GM12864 (cell line): ENCODE measurements at places on chromosomes 1 and 21.

DNA sequence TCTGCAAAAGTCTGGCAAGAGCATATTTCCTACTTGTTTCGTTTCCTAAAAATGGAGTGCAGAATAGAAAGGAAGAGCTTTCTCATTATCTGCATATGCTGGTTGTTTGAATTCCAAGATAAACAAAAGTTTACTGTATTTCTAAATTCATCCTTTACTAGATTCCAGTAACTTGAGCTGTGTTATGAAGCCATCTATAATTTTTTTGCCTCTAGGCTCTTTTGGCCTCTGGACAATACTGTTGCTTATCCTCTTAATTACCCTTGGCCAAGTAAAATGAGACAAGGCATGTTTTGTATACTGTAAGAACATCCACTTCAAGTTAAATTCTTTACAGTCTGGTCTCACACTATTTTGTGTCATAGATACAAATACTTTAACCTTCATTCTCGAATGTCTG is 45.6 kb upstream of the HFM1 start:
- DNase-seq, result no peak

DNA sequence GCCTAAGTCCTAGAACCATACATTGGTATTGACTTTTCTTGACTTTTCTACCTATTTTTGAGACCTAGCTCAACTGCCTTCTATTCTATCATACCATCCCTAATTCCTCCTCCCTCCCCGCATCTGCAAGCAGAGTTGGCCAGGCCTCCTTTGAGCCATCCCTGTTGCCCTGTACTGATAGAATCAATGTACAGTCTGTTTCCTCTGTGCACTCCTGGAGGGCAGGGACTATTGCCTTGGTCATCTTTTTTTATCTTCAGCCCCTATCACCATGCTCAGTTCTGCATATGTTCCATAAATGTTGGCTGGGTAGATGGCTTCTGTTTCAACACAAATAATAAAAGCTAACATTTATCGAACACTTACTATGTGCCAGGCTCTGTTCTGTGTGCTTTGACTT is 4.0 kb upstream of the RGS16 start:
- no peak for DNase-seq

DNA sequence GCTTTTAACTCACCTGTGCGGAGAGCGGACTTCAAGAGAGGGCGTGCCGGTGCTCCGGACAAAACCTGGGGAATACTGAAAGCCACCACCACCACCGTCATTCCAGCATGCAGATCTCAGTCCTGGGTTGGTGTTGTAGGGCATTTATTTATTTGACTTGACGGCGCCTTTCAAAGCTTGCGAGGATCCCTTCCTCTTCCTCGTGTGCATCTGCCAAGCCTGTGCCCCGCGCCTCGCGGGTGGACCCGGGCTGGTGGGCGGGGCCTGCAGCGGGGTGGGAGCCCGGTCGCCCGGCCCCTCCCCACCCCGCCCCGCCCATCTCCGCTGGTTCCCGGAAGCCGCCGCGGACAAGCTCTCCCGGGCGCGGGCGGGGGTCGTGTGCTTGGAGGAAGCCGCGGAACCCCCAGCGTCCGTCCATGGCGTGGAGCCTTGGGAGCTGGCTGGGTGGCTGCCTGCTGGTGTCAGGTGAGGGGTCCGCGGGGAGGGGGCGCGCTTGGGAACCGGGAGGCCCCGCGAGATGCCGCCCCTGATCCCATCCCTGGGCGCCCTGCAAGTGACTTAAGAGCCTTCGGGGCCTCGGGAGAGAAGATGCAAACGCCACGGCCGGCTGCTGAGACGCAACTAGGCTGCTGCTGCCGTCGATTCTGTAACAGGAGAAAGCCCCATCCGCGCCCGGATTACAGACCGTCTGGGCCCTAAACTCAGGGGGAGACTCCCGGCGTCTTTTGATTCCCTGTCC is at the start of gene IL10RB:
Gene IL10RB, plus strand, starts transcription at position 318 of the 739 bp plus-strand sequence. Its CDS starts 99 bp downstream, at position 417.
- DNase-seq, result no peak

DNA sequence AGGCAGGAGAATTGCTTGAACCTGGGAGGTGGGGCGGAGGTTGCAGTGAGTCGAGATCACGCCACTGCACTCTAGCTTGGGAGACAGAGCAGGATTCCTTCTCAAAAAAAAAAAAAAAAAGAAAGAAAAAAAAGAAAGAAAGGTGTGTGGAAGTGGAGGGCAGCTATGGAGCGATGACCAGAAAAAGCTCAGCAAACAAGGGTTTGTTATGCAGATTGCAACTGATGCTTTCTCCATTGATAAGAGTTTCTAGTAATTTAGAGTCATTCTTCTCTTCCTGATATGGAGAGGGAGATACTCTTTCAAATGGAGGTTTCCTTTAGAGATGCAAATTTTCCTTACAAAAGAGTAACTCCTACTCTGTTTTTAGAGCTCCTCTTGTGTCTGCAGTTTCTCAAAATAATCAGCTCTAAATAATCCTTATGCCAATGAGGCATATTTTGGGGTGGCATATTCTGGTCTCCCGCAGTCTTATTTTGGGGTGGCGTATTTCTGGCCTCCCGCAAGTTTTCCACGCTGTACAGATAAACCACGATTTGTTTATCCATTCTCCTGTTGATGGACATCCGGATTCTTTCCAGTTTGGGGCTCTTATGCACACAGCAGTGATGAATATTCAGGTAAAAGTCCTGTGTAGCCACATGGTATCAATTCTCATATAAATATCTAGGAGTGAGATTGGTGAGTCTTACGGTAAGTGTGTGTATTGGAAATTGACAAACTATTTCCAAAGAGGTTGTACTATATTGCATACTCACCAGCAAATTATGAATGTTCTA is 30.7 kb upstream of the RCC2 start:
- DNase-seq, result no peak

DNA sequence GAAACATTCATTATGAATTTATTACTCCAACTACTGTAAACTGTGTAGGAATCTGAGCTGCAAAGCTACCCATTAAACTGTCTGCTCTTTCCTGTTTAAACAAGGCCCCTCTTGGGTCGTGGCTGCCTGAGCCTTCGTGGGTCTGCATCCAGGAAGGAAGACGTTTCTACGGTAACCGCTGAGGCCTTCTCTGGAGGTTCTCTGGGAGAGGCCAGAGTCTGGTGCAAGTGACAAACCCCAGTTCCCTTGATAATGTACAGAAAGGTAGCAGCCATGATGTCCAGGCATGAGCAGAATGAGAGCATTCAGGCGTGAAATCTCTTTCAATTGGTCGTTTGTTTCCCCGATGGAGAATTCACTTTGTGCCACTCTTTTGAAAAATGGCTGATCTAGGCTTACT is 350.2 kb downstream of the PLPP3 start:
- no peak for DNase-seq

DNA sequence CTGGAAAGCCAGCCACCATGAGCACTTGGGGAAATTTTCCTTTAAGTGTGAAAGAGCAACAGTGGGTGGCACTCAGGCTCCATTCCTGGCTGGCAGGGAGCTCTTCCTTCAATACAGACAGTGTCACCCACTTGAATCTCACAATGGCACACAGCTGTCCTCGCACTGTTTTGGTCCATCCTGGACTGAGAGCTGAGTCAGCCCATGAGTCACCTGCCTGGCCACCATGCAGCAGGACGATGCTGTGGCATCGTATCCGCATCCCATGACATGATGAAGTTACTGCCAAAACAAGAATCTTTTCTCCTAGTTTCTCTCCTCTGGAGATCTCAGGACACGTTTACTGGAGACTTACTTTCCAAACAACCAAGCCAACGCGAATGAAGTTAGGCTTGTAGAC is 6.0 kb downstream of the TMPRSS2 start:
- DNase-seq, result no peak

- DNase-seq, result no peak
These were observed 2129.8 kb downstream of the NCAM2 start for GRCh38 chr21:23127973-23128372.
